ENCODE measurements at places on chromosomes 2 and 18.

GRCh38 chr18:8947566-8947965 is 154.9 kb upstream of the NDUFV2 start:
- no peak for DNase-seq

- DNase-seq: no peak
Observed at GRCh38 chr2:238383743-238384380, 42.9 kb upstream of the ASB1 start.

GRCh38 chr2:216306868-216307267 is 65.4 kb downstream of the MARCHF4 start:
- no peak for DNase-seq

DNA sequence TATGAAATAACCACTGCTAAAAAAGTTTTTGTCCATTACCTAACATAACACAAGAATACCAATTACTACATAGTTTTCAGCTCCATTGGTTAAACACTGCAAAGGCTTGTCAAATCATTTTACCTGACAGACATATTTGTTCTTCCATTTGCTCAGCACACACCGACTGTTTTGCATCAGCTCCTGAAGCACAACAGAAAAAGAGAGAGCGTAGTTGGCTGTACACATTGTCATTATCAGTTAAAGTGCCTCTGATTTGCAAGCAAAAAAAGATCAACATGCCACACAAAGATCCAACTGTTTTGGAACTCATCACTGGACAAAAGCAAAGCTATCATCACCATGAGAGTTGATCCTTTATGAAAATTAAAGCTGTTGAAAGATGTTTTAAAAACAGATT is 103.8 kb downstream of the WDPCP start:
- DNase-seq: no peak

DNA sequence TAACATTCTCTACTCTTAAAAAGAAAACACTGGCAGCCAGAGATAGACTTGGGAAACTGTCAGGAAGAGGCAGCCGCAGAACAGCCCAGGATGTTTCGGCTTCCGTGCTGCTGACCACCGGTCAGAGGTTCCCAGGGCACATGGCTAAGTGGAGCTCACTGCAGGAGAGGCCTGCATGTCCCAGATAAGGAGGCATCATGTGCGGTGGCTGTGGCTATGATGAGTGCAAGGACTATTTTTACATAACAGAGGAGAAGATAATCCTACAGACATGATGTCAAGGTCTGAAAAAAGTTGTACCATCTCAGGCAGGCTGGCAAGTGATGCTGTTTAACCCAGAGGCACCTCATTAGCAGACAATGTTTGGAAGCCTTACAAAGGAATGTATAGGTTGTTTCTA is 252.3 kb downstream of the CYRIA start:
- DNase-seq: no peak

DNA sequence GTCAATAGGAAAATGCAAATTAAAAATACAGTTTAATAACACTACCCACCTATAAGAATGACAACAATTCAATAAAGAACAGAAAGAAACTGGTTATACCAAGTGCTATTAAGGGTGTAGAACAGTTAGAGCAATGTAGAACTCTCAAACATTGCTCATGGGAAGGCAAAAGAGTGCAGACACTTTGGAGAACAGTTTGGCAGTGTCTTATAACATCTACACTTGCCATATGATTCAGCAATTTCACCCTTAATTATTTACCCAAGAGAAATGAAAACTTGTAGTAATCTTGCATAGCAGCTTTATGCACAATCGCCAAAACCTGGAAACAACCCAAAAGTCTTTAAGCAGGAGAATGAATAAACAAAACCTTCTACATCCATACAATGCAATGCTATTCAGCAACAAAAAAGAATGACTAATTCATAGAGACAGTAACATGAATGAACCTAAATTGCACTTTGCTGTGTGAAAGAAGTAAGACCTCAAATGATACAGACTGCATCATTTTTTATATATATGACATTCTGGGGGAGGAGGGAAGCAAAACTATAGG is 455.2 kb downstream of the THSD7B start:
- no peak for DNase-seq

- DNase-seq: no peak
Observed at GRCh38 chr18:67778016-67778415, 261.5 kb upstream of the DSEL start.

- no peak for DNase-seq
Observed at GRCh38 chr2:159921752-159922404, 123.9 kb upstream of the CD302 start.

DNA sequence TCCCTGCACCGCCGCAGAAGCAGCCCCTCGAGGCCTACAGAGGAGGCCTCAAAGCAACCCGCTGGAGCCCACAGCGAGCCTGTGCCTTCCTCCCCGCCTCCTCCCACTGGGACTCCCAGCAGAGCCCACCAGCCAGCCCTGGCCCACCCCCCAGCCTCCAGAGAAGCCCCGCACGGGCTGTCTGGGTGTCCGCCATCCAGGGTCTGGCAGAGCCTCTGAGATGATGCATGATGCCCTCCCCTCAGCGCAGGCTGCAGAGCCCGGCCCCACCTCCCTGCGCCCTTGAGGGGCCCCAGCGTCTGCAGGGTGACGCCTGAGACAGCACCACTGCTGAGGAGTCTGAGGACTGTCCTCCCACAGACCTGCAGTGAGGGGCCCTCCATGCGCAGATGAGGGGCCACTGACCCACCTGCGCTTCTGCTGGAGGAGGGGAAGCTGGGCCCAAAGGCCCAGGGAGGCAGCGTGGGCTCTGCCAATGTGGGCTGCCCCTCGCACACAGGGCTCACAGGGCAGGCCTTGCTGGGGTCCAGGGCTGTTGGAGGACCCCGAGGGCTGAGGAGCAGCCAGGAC is 31.2 kb downstream of the GPC1 start:
- no peak for DNase-seq

DNA sequence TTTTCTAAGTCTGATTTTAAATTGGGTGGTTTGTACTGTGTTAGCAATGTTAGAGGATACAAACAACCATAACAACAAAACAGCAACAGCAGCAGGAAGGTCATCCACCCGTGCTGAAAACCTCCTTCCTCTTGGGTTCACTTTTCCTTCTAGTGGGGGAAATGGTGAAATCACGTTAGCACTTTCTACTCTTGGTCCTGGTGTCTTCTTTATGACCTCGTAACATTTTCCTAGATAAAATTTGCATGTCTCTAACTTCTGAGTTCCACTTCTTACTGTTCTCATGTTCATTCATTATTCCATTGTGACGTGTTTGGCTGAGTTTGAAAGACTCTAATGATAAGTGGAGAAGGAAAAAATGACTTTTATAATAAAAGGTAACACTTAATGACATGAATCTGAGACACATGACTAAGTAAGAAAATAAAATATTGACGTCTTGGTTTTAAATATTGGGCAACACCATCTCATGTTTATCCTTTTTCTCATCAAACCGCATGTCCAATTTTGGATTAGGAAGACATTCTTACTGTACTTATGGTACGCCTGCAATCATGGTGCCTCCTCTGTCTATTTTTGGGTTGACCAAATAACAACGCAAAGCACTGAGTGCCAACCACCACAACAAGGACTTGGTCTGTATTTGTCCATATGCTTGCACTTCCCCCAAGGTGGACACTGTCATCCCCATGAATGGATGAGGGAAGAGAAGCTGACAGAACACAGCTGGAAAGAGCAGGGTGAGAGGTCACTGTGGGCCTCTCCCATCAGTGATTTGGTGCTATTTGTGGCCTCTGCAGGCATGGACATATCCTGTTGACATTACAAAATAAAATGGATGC is 25.7 kb upstream of the IL1R1 start:
- no peak for DNase-seq

- no peak for DNase-seq
Observed at GRCh38 chr2:189439342-189439741, 1.9 kb upstream of the WDR75 start.
